Thymus (tissue), 14 donors: ENCODE measurements at places on chromosomes 6 and 20. TPM values are rescaled to one million over a fixed set of nuclear protein-coding genes. Genes with fewer than 3 reads are reported as not detected.

VGLL2 gene
- total RNA-seq, result not detected

MDFI gene
- total RNA-seq, result 6.2 TPM

DNA sequence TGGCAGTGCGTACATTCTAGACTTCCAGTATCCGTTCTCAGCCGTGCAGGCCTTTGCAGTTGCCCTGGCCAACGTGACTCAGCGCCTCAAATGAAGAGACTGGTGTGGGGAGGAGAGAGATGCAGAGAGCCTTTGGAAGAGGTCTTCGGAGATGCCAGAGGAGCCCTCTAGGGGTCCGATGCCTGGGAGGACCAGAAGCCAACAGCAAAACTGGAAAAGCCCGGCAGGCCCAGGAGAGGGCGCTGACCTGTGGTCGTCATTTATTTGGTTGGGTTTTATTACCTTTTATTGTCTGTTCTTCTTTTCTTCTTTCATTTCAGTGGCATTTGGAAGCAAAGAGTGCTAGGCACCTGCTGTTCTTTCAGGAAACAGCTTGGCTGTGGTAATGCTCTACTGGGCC, 53.3 kb upstream of the TMEM181 start:
- DNase-seq, result no peak

GRCh38 chr6:138387577-138388368, 10.1 kb downstream of the SMIM28 start:
- DNase-seq, result no peak

DNA sequence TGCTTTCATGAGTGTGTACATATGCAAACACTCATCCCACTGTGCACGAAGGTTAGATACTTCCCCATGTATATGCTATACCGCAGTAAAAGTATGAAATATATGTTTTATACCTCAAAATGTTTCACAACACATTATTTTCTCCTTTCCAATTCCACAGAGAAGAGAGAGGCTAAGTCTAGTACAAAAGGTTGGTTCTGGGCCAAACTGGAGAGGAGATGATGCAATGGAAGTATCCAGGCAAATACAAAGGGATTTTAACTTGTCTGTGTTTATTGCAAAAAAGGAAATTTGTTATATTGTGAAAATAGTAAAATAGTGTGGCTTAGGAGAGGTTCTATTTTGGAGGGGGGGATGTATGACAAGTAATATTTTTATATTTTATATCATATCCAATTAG, 112.6 kb downstream of the PLCB1 start:
- no peak for DNase-seq

DNA sequence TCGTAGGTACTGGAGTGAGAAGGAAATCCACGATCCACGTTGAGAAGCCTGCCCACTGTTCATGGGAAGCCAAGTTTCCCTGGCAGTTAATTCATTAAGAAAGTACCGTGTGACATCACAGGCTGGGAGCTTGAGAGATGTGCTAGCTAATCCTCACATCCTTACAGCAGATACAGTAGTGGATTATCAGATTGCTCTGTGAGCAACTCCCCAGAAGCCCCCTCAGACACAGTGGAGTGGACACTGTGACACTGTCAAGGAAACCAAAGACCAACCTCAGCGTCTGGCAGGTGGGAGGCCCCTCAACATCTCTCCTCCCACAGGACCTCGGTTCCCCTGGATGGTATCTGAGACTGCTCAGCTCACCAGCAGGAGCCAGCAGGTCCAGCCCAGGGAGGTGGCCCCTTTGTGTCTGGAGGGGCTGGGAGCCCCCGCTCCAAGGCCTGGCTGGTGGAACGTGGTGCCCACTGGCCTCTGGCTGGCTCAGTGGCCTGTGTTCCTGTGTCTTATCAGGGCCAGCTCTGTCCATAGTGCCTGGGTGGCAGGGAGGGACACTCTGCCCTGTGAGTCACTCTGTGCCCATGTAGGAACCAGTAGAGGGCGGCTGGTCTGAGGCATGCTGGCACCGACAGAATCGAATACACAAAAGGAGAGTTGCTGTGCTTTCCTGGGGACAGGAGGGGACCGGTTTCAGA, 7.2 kb downstream of the PYGB start:
- DNase-seq, result no peak

PRR3 gene
- 13.0 TPM for total RNA-seq

LATS1 gene
- total RNA-seq, result 12.1 TPM

DNA sequence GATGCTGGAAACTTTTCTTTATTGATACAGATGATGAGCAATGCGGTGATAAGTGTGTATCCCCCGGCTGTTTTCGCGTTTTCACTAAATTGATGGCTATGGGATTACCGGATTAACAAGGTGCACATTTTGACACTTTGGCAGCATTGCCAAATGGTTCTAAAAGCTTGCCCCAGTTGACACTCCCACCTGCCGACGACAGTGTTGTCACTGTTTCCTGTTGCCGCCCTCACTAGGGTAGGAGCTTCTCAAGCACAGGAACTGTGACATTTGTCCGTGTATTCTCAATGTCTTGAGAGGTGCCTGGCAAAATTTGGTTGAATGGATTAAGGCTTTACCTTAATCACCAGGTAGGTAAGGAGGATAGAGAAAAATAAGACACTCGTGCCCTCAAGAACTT, 9.8 kb upstream of the MAPK13 start:
- peak; percentile 89 for DNase-seq

- DNase-seq, result no peak
Measured at GRCh38 chr6:1840491-1841121, 230.9 kb downstream of the FOXC1 start.

DNA sequence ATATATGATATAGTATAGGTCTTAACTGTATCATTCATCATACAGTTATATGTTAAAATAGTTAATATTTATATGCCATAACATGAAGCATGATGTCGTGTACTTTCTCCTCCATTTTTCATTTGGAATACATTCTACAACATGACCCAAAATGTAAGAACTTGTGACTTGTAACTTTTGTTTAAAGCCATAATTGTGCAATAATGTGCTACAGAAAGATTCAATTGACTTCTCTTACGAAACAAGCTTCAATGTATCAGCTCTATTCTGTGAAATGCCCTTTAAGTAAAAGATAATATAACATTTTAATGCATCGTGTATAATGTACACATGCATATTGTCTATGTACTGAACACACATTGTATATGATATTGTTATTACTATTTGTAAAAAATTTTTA, 76.7 kb upstream of the FABP7 start:
- no peak for DNase-seq

DNA sequence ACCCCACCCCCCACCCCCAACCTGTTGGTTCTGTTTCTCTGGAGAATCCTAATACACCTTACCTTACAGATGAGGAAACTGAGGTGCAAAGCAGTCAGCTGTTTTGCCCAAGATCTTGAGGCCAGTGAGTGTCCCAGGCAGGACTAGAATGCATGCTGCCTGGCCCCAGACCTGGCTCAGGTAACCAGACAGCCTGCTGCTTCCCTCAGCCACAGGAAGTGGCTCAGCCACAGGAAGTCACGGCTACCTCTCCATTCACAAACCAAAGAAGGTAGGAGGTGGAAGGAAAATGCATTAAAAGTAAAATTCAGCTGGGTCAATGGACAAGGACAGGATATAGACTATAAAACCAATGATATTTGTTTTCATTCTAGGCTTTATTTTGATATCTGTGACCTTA, 517.6 kb downstream of the CD83 start:
- no peak for DNase-seq

OR2H2 gene
- not detected for total RNA-seq

DNA sequence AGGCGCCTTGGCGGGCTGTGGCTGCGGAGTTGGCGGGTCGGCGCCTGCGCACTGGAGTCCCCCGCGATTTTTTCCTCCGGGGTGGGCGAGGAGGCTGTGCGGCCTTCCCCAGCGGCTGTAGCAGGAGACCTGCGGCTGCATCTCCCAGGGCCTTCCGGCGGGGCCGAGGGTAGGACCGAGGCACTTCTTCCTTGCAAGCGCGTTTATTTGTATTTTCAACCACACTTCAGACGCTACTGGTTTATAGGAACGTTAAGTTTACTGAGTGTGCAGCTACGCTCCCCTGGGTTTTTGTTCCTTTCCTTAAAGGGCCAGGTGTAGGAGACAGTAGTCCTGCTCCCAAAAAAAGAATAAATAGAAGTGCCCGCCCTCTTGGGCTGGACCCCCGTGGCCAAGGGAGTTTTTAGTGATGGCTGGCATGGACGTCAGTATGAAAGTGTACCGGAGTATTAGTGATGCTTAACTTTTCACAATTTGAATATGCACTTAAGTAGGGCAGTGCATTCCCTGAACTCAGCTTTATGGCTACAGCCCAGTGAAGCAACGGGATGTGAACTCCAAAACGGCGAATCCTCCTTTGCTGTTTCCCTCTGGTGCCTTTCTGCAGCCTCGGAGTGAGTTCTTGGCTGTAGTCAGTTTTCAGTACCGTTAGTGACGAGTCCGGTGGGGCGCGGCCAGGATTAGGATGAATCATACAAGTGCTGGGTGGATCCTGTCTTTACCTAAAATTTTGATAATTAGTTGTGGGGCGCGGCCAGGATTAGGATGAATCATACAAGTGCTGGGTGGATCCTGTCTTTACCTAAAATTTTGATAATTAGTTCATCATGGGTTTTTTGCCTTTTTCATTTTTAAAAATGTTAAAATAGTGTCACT, 1.0 kb upstream of the FBXO5 start:
- no peak for DNase-seq

- DNase-seq, result no peak
Measured at GRCh38 chr20:3165473-3166337, 6.0 kb upstream of the FASTKD5 start.

DNA sequence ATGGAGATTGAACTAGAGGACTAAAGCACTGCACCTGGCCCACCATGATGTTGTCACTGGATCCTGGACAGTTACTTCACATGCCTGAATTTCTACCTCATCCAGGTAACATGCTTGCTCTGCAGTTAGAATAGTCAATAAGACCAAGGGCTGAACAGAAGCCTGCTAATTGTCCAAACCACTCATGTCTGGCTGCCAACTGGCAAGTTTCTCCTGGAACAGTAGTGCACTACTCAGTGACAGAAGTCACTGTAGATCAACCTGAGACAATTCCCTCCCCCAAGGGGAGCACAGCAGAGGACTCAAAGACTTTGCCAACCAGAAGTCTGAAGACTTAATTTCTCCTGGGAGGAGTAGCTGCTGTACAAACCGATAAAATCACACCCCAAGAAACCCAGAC, 454.6 kb upstream of the MARCKS start:
- no peak for DNase-seq

DNA sequence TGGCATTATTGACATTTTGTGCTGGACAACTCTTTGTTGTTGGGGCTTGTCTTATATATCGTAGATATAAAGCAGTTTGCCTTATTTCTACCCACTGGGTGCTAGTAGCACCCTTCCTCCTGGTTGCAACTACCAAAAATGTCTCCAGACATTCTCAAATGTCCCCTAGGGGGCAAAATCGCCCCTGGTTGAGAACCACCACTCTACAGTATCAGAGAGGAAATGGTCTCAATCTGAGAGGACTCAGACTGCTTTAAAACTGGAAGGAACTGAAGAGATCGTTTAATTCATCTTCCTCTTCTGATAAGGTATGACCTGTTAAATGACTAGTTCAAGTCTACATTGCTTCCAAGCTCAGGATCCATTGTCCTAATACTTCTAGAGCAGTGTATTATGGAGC, 14.9 kb downstream of the SH3BGRL2 start:
- DNase-seq, result no peak

GRCh38 chr20:53883098-53883911, 187.1 kb downstream of the BCAS1 start:
- DNase-seq, result no peak

EIF2S2 gene
- total RNA-seq, result 78.1 TPM

DNA sequence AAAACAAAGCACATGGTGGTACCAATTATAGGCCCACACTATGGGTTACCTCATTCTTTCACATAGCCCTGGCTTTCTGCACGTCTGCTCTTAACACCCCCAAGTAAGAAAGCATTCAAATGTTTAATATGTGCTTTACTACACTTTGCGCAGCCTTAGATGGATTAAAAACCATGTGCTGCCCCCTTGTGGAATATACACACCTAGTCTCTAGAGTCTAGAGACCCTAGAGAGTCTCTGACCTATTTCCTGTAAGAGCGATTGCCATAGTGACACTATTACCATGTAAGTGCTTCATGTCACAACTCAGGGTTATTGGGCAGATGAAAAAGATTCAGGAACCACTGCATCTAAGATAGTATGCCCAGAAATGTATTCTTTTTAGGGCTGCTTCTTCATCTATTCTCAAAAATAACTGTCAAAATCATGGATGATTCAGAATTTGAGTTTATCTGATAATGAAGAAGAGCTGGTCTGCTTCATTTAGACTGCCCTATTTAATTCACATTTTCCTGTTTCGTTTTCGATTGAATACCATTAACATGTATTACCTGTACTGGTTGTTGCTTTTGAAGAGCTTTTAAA, 186.3 kb downstream of the ADGB start:
- DNase-seq, result peak; percentile 58

- DNase-seq, result no peak
Measured at GRCh38 chr20:62598761-62599194, 43.5 kb upstream of the SLCO4A1 start.

DNA sequence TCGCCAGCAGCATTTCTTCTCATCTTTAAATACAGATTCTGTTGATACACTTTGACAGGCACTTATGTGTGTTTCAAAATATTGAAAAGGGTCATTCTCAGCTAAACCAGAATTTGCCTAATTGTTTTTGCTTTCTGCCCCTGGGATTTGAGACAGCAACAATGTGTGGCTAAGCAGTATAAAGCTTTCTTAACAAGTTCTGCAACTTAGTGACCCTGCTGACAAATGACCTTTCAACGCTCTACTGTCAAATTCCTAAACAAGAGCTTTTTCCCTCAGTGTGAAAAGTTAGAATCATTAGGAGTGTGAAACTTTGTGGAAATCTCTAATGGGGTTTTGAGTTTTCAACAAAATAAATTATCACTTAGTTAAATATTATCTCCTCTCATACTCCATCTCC, 414.6 kb downstream of the RFPL4B start:
- DNase-seq, result no peak

- DNase-seq, result no peak
Measured at GRCh38 chr6:3176562-3177355, 19.4 kb upstream of the TUBB2A start.

GRCh38 chr20:3115190-3116107, 30.9 kb upstream of the AVP start:
- no peak for DNase-seq

GRCh38 chr6:135030532-135031178, 24.0 kb downstream of the HBS1L start:
- DNase-seq, result no peak

DNA sequence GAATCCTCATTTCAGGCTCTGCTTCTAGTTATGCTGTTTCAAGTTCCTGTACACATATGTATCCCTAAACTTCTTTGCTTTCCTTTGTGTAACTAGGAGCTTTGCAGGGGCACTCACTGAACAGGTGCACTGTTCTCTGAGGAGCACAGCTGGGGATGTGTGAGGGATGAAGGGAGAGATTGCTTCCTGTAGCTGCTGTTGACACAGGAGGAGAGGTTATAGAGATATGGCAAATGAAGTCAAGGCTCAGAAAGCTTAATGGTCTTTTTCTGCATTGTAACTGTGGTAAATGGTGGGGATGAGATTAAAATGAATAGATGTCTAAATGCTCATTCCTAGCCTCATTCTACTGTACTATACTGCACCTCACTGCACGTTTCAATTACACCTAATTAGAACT, 454.3 kb downstream of the BTBD3 start:
- no peak for DNase-seq
